ENCODE measurements at places on chromosomes 5 and 9.

GRCh38 chr5:140587495-140587894, 22.9 kb downstream of the SLC35A4 start:
- DNase-seq = no peak

GRCh38 chr9:132415181-132415580, 5.2 kb downstream of the CFAP77 start:
- no peak for DNase-seq

DNA sequence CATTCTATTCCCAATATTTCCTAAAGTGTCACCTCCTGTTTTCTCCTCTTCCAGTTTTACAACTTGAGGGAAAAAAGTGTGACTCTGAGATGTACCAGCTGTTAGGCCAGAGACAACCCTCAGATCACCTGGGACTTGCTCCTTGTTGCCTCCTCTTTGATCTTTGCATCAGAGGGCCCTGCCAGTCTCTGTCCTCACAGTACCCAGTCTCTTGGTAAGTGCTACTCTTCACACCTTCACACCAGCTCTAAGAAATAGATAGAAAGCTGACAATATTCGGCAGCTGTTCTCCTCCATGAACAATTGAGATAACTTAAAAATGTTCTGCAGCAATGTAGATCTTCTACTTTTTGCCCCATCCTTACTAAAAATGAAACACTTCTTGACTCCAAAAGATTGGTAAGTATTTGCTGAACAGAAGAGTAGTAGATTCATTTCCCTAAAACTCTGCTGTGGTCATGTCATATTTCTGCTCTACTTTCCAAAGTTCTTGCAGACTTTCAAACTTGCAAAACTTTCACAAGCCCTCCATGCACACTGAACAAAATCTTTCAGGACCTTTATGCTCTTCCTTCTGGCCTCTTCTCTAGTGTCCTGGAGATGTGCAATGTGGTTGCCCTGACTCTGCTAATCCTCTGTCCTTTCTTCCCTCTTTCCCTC, 188.6 kb downstream of the SNX18 start:
- no peak for DNase-seq

DNA sequence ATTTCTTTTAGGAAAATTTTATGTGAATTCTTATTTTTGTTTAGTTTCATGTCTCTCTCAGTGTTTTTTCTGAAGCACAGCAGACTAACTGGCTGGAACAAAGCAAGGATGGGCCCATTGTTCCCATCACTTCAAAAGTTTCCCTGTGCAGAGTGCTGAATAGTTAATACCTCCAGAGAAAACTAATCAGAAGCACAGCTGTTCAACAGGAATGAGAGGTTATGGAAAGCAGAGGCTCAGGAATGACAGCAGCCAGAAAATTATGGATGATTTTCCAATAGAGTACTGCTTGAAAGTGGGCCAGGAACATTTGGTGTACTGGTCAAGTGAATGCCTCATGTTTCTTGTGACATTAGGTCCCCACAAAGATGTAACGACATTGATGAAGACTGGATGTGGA, 173.0 kb upstream of the TARS1 start:
- DNase-seq = no peak

DNA sequence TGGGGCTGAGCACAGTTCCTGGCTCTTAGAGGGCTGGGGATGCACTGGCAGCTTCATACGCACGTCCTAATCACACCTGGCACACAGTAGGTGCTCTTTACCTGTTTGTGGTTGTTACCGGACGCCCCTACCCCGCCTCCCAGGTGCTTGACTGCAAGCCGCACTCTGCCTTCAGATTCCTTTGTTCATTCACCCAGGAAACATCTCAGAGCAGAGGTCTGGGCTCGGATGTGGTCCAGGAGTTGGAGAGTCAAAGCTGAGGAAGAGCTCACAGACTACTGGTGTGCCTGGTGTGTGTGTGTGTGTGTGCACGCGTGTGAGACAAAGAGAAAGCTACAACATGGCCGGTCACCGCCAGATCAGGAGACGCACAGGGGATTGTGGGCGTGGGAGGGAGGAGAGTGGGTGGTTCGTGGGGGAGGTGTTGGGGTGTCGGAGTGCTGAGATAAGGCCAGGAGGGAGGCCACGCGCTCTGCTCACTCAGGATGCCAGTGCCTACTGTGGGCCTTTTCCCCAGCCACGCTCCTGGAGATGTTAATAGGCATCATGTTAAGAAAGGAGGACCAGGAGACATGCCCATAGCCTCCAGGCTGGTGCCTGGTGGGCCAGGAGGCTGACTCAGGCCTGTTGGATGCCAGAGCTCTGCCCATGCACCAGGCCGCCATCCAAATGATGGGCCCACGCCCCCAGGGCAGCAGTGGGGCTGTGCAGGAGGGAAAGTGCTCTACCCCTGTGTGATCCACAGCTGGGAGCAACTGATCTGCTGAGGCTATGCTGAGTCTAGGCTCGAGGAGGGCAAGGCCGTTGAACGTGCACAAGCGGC, 39.9 kb downstream of the CRB2 start:
- DNase-seq = no peak

DNA sequence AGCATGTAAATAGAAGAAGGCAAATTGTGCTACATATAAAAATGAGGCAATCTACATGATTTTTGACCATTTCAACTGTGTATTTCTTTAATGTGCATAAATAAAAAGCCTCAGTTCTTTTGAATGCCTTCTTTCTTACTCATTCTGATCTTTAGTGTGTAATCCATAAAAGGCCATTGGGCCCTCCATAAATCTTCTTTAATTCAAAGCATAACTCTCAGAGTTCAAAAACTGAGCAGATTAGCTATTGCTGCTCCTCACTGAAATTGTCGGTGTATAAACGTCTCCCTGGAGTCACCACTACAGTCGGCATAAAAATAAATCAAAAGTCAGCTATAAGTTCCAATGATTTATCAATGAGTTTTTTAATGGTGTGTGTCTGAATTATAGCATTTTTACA, 45.3 kb upstream of the ADAMTSL1 start:
- no peak for DNase-seq

DNA sequence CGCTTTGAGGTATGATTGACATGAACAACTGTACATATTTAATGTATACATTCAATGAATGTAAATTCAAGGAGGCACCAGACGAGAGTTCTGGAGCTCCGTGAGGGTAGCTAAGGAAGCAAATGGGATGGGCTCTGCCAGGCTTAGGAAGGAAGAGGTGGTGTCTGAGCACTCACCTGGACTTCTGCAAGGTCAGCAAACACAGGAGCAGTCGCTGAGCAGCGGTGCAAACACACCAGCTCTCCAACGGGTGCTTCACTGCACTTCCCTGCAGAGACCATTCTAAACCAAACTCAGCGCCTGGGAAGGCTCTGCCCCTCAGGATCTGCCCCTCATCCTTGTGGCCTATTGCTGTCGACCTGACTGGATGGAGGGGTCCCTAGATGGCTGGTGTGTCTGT, 101.5 kb downstream of the COL23A1 start:
- DNase-seq = no peak

DNA sequence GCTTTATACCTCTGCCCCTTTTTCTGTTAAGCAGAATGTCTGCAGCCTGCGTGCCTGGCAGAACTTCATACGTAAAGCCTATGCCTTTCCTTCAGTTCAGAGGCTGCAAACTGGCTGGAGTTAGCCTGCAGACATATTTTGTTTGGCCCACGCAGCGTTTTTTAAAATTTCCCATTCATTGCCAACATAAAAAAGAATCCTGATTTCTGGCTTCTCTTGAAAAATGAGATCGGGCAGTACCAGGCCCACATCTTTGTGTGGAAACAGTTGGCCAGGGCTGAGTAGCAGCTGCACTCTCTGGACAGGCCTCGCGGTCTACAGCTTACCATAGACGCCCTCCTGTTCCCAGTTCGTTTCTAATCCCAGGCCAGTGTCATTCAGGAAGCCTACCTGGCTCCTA, 104.4 kb downstream of the SMARCA2 start:
- DNase-seq = no peak

- peak; percentile 42 for DNase-seq
Measured at GRCh38 chr5:17217493-17218352, at the start of gene BASP1. BASP1 (plus strand) TSS chr5:17217631; CDS start chr5:17275217, 57,586 bp downstream.

DNA sequence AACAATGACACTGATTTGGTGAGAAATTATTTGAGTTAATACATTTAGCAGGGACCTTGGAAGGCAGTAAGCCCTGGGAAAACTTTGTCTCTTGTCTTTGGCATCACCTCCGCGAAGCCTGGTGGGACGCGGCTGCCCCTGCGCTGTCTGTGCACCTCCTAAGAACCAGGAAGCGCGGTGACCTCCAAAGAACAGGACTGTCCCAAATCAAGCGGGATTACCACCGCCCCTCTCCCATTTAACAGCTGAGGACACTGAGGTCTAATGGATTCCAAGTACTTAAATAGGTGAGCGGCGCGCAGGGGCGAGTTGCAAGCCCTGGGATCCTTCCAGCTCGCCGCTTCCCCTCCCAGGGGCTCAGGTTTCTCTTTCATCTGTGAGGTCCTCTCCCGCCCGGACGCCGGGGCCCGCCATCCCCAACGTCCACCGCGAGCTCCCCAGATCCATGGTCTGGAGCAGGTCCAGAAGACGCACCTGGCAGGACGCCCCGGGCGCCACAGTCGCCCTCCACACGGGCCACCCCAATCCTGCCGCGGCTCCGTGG, 432 bp downstream of the STARD4 start:
- no peak for DNase-seq

- DNase-seq = no peak
Measured at GRCh38 chr5:98464737-98465330, 308.6 kb upstream of the RGMB start.

DNA sequence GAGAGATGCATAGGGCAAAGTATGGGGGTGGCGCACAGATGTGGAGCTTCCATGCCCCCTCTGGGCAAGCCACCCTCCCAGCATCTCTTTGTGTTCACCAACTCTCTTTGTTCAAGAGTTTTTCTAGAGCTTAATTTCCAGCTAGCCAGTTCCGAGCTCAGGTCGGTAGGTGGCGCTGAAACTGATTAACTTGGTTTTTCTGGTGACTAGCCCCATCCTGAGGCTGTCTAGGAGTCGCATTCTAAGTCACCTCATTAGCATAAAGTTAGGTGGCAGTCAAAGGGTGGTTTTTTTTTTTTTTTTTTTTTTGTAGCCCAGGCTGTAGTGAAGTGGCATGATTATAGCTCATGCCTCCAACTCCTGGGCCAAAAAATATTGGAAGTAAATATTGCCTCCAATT, 476.4 kb downstream of the KDM4C start:
- no peak for DNase-seq

DNA sequence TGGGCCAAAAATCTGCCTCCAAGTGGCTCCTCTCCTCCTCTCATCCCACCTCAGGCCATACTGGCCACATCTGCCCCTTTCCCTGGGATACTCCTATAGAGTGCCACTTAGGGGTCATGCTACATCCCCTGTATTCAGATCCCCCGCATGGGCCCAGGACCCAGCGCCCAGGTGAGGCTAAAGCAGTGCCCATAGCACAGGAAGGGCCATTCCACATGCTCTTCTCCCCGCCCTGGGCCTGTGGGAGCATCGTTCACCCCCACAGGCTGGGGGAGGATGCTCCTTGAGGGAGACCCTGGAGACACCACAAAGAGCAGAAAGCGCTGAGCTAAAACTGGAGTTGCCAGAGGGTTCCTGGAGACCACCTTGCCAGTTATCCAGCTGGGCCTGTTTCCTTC, 52.5 kb upstream of the SLC25A51 start:
- no peak for DNase-seq

- no peak for DNase-seq
Measured at GRCh38 chr5:137595396-137596079, 96.4 kb upstream of the SPOCK1 start.

- no peak for DNase-seq
Measured at GRCh38 chr9:68978066-68978465, 35.8 kb downstream of the PRKACG start.

DNA sequence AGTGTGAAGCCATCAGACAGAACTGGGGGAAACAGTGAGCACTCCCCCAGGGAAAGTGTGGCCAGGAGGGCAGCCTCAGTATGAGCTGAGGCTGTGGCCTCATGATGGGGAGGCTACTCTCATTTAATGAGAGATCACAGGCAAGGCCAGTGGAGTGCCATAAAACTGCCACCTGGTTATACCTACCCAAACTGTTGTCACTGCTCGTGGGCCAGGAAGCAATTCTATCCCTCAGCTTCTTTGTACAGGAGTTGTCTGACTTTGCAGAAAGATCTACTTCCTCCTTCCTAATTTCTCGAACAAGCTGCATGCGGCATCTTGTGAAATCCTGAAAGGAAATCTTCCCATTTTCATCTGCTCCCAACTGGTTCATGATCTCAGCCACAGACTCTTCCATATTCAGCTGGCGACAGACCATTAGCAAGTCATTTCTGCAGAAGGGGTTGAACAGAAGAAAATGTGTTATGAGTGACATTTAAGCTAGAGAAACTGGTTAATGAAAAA, 50.0 kb downstream of the TSSK1B start:
- no peak for DNase-seq

- no peak for DNase-seq
Measured at GRCh38 chr5:58918021-58918729, 335.3 kb downstream of the RAB3C start.

DNA sequence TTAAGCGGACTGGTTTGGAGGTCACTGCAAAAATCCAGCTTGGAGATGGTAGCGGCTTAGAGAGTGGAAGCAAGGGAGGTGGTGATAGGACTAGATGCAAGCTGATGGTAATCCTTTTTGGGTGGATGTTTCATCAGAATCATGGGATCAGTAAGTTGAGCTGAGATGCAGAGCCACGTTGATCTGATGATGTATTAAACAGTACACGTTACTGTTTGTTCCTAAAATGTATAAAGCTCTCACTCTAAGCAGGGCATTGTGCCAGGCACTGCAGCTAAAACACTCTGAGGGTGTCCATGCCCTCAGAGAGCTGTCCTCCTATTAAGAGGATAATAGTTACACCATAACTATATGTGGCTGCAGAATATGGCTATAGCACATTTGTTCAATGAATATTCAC, 93.1 kb downstream of the JAKMIP2 start:
- no peak for DNase-seq

DNA sequence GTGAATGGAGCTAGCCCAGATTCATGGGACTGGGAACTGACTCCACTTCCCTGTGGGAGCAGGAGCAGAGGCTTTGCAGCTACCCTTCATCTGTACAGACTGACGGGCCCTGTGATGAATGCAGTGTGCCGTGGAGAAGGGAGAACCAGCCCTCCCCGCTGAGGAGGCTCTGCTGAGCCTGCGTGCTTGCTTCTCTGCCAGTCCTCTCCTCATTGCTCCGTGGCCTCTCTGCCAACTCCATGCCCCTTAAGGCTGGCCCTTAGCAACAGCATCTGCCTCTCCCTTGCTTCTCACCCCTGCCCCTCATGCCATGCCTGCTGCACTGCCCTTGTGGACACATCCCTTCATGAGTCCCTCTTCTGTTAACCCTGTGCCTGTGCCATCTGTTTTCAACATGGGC, 53.6 kb downstream of the GADD45G start:
- no peak for DNase-seq

GRCh38 chr9:133031496-133031911, 707 bp downstream of the GTF3C5 start:
- no peak for DNase-seq

GRCh38 chr5:135890867-135891266, 4.8 kb downstream of the IL9 start:
- DNase-seq = no peak

Data from CD4-positive, alpha-beta T cell (primary cell).